IPS DF 6.9 (cell line): ENCODE measurements at places on chromosomes 6 and 20.

GRCh38 chr6:168232062-168232461 lies 87.5 kb downstream of the DACT2 start:
- no peak for DNase-seq

GRCh38 chr20:4811661-4812181 lies 90.0 kb downstream of the PRND start:
- DNase-seq, result no peak

DNA sequence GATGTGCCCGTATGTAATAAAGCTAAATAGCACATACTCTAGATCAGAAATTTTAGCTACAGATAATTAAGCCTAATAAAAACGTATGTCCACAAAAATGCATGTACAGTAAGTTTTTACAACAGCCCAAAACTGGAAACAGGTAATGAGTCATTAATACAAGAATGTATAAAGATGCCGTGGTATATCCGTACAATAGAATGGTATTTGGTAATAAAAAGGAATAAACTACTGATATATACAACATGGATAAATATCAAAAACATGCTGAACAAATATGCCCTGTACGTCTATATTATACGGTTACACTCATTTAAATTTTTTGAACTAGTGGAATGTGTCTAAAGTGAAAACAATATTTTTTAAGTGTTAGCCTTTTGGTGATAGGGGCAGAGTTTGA lies 128.2 kb upstream of the ADGRB3 start:
- no peak for DNase-seq

DNA sequence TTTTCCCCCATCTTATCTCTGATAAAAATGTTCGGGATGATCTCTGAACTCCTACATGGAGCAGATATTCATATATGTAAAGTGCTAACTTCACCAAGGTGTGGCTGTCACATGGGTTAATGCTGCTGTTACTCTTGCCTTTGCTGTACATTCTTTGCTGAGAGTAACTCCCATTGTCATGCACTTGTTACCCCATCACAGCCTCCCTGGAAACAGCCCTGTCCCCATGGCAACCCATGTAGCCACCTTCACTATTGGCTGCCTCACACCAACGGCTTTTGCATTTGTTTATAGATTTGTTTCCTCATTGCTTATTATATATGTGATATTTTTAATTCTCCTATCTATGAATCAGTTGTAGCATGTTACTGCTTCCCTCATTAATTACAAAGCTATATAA lies 17.3 kb upstream of the IBTK start:
- DNase-seq, result no peak

- DNase-seq, result no peak
Observed at GRCh38 chr6:36171573-36171972, 25.0 kb upstream of the BRPF3 start.

- no peak for DNase-seq
Observed at GRCh38 chr6:135170849-135171248, 10.3 kb upstream of the MYB start.

DNA sequence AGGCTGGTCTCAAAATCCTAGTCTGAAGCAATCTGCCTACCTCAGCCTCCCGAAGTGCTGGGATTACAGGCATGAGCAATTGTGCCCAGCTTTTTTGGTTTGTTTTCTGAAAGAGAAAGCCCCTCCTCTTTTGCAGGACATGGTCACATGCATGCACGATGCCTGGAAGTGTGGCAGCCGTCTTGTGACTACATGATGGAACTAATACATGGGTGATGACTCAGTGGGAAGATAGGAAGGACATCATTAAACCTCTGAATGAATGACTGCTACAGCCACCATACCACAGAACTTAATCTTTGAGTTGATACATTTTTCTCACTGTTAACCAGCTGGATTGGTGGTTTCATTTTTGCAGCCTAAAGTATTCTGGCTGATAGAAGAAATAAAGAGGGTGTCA lies 13.4 kb upstream of the CTNNBL1 start:
- DNase-seq, result no peak

- DNase-seq, result no peak
Observed at GRCh38 chr6:15916581-15916980, 212.3 kb upstream of the MYLIP start.

DNA sequence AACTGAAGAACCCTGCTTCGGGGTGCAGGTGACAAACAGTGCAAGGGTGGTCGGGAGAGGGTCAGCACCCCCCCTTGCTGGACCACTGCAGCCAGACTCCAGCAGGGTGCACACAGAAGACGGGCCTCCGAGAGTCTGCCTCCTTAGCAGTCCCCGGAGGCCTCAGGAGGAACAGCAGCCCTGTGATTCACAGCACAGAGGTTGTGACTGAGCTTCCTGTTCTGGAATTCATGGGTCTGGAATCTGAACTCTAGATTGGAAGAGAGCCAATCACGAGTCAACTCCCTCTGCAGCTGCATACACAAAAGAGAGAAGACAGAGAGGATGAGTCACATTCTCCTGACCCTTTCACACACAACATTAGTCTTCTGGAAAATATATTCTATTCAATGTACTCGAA lies 249.0 kb upstream of the OPRM1 start:
- DNase-seq, result no peak

DNA sequence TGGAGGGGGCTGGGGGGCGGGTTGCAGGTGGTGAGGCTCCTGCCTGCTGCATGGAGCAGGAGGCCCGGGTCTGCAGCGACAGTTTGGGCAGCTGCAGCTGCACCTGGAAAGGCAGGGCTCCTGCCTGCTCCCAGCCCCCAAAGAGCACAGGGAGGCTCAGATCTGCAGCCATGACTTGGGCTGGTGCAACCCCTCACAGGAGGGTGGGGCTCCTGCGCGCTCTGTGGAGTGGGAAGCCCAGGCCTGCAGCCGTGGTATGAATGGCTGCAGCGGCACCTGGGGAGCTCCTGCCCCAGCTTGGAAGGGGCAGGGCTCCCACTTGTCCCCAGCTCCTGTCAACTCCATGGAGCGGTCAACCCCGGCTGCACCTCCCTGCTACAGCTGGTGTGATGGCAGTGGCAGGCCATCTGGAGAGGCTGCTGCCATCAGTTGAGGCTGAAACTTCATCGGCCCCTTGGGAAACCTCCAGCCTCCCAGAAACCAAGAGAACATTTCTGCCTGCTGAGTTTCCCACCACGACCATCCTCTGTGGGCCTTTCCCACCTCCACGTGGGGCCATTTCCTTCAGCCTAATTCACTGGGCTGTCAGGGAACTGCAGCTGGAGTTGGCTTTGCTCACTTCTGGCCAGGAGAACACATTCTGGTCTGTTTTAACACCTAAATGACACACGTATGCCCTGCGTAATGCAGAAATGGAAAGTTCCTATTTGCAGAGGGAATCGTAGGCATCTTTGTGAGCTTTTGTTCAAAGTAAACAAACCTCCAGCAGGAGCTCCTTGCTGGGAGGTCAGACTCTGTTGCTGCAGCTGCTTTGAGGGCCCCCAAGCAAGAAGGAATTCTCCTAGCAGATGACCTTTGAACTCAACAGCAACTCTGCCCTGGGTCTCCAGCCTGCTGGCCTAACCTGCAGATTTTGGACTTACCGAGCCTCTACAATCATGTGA lies 429.0 kb downstream of the PREX1 start:
- DNase-seq, result no peak

DNA sequence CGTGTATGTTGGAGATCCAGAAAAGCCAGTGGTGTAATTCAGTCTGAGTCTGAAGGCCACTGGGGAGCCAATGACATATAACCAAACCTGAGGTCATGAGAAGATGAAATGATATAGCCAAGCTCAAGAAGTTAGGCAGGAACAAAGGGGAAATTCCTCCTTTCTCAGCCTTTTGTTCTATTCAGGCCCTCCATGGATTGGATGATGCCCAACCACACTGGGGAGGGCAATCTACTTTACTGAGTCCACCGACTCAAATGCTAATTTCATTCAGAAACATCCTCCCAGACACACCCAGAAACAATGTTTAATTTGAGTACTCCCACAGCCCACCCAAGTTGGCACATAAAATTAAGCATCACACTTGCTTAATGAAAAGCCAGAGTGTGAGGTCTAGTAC lies 183.6 kb downstream of the GJA1 start:
- peak; percentile 89 for DNase-seq

- no peak for DNase-seq
Observed at GRCh38 chr6:3943331-3943765, 94.2 kb downstream of the FAM50B start.

- DNase-seq, result no peak
Observed at GRCh38 chr6:32436995-32437836, 2.5 kb upstream of the HLA-DRA start.

GRCh38 chr6:139172151-139172550 lies 37.3 kb downstream of the HECA start:
- no peak for DNase-seq

DNA sequence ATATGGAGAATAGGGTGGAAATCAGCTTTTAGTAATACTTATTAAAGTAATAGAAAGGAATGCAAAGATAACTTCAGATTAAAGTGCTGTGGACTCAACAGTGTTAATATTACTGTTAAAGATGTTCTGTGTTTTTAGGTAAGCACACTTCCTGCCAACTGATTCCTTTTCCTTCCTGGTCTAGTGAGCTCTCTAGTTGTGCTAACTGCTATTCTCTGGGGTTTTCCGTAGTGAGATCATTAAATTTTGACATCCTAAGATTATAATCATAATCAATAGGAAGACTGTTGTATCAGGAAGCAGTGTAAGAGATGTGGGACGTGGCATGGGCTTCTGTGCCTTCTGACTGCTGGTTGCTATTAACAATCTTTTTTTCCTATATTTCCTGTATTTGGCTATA lies 1.2 kb upstream of the TMEM217 start:
- DNase-seq, result no peak
